ENCODE measurements at places on chromosomes 16 and 17.

GRCh38 chr17:75814900-75815373, 29.3 kb downstream of the UNC13D start:
- no peak for DNase-seq

- DNase-seq: no peak
Observed at GRCh38 chr17:11081342-11081741, 159.7 kb upstream of the SHISA6 start.

DNA sequence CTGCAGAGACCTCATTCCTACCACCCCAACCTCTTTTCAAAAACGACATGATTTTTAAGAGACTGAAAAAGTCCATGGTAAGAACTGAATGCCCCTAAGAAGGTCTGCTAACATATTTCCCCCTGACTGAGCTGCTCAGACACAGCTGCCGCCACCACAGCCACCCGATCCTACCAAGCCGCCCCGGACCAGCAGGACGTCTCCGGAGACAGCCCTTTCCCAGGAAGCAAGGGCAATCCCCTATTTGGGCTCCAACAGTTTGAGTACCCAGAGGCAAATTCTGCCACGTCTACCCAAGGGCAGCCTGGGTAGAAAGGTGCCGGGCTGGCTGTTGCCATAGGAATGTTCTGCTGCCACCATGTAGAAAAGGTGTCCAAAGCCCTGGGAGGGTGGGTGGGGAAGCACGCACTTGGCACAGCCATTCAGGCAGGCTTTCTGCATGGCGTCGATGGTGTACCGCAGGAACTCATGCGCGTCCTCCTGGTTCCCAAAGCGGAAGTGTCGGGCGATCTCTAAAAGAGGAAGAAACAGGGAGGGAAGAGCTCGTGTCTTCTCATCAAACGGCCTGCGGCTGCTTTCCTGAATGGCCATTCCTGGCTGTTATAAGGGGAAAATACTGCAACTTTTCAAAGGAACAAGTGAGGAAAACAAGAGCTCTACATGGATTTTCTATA, 13.6 kb downstream of the USP36 start:
- no peak for DNase-seq

- no peak for DNase-seq
Observed at GRCh38 chr16:86490859-86491639, 19.3 kb upstream of the FOXF1 start.

GRCh38 chr17:57985675-57985974, 2.4 kb downstream of the VEZF1 start:
- no peak for DNase-seq

DNA sequence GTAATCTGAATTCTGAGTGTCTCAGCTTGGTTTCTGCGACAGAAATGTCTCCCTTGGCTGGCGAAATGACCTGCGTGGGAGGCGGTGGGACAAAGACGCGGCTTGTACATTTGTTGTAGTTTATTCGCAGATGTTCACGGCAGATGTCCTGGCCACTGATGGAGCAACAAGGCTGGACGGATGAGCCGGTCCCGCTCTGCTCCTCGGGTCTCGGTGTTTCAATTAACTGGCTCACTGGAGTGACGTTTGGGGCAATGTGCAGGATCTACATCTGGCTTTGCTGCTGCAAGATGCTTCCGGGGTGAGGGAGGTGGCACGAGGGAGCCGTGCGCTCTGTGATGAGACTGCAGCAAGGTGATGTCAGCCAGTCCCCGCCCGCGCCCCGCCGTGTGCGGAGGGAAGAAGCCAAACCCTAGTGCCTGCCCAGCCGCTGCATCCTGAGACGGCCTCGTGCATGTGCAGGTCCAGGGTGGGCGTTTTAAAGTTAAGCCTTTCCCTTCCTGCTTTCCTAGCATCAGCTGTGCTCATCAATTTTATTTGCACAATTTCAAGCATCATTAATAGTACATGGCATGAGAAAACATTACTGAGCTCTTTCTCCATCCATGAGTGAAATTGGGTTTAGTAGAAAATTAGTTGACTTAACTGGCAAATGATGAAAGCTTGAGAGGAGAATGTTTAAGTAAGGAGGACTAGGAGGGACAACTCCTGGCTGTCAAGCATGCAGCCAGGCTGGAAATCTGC, 44.4 kb downstream of the MGAT5B start:
- no peak for DNase-seq

- no peak for DNase-seq
Observed at GRCh38 chr17:43953746-43954145, at the start of gene PYY. Gene PYY, minus strand, starts transcription at chr17:43953940. Its CDS starts 457 bp downstream, at chr17:43953483.

GRCh38 chr16:84955427-84955826, 55.9 kb downstream of the ZDHHC7 start:
- no peak for DNase-seq

DNA sequence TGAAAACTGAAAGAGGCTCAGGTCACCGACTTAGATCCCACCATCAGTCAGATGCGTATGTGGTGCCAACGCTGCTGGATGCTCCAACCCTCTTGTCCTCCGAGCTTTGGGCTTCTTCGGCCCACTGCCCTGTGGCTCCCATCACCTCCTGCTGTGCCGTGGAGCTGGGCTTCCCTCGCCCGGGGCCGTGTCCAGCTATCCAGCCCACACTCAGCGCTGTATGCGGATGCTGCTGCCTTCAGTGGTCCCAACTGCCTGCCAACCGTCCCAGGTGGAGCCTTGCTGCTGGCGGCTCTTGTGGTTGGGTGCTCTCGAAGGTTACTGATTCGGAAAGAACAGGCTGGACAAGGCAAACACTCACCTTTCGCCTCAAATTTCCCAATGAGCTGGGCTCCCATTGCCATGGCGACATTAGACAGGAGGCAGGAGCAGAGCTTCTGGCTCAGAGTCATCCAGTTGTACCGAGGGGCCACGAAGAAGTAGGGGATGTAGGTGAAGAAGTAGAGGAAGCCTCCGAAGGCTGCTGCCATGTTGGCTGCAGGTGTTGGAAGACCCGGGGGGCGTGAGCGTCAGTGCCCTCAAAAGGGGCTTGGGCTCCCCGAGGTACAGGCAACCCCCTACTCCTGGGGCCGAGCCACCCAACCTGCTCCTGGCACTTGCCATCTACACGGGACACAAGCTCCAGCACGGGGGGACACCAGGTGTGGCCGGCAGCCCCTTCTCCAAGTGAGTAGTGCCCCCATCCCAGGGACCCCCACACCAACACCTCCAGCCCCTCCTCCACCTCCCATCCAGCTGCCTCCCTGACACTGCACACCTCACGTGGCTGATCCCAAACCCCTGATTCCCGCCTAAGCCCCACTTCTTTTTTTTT, 32.2 kb downstream of the ABCA3 start:
- DNase-seq: no peak

DNA sequence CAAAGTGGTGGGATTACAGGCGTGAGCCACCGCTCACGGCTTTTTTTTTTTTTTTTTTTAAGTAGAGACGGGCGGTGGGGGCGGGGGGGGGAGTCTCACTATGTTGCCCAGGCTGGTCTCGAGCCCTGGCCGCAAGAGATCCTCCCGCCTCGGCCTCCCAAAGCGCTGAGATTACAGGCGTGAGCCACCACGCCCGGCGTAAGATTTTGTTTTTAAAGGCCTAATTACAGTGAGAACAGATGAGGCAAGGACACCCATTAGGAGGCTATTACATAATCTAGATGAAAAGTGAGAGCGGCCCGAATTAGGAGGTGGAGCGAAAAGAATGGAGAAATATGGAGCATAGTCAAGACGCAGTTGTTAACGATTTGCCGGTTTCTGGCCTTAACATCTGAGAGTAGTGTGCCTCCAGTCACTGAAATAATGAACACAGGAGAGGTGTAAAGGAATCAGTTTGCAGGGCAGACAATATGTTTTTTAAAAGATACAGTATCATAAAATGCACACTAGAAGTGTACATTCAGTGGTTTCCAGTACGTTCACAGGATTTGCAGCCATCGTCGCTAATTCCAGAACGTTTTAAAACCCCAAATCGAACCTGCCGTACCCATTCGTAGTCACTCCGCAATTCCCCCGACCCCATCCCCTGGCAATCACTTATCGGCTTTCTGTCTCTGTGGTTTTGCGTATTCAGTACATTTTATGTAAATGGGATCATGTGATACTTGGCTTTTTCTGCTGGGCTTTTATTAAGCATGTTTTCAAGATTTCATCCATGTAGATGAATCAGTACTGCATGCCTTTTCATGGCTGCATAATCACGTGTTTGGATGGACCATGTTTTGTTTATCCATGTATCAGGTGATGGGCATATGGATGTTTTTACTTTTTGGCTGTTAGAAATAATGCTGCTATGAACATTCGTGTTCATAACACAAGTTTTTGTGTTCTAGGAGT, 1.4 kb upstream of the SLX4 start:
- DNase-seq: no peak

DNA sequence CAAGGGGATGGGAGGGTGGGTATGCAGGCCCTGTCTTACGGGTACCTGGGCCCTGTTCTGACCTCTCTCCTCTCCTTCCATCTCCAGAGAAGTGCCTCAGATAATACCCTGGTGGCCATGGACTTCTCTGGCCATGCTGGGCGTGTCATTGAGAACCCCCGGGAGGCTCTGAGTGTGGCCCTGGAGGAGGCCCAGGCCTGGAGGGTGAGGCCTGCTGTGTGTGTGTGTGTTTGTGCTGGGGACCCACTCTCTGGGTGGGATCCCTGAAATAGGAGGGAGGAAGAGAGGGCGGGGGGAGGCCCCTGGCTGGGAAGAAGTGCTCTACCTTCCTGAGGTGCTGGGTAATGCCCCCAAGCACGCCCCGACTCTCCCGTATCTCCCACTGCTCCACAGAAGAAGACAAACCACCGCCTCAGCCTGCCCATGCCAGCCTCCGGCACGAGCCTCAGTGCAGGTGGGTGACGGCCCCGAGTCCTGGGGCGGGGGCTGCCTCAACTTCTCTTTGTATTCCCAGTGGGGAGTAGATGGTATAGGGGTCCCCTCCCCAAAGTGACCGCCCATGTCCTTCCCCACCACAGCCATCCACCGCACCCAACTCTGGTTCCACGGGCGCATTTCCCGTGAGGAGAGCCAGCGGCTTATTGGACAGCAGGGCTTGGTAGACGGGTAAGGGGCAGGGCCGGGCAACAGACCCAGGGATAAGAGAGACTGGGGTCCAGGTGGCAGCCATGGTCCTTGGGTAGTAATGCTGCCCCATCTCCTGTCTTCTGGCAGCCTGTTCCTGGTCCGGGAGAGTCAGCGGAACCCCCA, 7.8 kb downstream of the GRB7 start:
- no peak for DNase-seq

DNA sequence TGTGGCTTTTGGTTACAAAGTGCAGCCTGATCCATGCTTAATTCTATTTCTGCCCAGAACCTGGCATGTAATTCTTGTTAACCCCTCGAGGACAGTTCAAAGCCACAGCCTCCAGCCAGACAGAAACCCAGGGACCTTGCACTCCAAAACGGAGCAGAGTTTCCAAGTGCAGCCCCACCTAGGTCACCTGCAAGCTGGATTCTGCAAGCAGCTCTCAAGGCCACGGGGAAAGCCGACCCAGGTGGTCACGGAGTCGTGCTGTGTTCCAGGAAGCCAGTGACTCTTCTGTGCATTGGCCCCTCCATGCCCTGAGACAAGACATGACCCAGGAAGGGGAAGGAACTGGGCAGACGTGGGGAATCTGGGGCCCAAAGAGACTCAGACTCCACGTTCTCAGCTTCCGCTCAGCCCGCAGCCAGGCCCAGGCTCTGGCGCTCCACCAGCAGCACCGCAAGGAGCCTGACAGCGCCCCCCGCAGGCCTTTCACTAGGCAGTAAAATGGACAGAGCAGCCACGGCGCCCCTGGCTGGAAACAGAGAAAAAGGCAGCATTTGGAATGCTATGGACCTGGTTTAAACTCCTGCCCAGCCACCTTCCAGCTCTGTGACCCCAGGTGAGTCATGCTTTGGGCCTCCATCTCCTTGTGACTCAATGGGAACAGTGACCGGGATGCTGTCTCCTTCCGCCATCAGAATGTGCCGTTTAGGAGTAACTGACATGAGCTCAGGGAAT, 27.3 kb upstream of the GSG1L start:
- no peak for DNase-seq

DNA sequence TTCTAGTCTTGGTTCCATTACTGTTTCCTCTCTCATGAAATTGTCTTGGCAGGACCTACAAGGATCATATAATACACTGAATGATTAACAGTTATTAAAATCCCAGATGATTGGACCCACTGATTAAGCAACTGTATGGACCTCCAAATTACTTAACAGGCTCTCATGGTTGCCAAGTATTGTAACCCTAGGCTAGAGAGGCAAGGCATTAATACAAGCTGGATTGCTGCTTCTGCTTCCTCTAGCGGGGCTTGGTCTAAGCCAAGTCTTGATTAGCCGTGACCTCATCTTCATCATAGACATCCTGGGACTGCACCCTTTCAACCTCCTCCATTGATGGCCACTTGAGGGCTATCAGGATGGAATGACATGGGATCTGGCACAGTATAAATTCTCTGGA, 46.9 kb downstream of the SYCE1L start:
- no peak for DNase-seq

DNA sequence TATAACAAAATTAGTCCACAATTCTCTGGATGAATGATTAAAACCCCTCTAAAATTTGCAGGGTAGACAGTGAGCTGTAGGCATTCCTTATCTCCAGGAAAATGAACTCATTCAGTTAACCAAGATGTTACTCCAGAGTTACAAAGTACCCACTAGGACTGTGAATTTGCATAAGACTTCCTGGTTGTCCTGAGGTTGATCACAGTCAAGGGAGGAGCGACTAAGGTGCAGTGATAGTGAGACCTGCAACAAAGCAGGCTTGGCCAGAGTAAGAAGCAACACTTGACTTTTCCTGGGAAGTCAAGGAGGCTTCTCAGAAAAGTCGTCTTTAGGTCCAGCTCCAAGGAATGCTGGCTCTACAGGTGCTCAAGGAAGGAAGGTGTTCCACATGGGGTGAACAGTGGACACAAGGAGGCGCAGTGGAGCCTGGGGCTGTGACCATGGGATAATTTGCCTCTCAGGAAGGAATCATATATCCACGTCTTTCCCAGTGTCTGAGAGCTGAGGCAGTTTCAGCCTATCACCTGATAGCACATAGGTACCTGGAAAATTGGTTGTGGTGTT, 821.1 kb upstream of the EEF2KMT start:
- no peak for DNase-seq

DNA sequence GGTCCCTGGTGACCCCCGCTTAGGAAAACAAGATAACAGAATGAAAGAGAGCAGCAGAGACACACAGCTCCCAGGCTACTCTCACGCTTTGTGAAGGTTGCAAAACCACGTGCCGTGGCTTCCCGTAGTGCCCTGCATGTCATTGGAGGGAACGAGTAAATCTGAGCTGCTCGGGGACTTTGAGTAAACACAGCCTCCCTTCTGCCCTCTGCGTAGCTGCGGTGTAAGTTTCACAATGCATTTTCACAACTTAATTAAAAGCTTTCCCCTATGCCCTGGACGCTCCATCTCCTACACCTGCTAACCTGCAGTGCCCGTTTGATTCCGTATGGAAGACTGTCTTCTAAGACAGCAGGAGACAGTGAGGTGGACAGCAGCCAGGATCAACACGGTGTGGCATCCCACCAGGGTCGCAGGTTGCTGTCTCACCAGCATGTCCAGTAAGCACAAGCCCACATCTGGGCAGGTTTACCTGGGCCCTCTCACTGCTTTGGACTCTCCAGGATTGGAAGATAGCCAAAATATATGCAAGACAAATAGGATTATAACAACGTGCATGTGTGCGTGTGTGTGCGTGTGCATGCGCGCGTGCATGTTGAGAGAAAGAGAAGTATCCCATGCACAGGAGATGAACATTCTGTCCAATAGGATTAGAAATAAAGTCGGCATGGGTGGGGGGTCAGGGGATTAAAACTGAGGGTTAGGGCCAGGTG, 116.4 kb upstream of the RCVRN start:
- DNase-seq: no peak

Measured in G401 (cell line).